ENCODE measurements at places on chromosomes 5 and 9.

DNA sequence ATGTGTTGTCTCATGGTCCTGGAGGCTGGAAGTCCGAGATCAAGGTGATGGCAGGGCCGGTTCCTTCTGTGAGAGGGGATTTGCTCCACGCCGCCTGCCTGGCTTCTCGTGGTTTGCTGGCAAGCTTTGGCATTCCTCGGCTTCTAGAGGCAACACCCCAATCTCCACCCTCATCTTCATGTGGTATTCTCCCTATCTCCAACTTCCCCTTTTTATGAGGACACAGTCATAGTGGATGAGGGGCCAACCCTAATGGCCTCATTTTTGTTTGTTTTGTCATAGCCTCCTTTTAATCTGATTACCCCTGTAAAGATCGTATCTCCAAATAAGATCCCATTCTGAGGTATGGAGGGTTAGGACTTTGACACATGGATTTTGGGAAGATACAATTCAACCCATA is 41.7 kb upstream of the CLK4 start:
- DNase-seq: no peak

DNA sequence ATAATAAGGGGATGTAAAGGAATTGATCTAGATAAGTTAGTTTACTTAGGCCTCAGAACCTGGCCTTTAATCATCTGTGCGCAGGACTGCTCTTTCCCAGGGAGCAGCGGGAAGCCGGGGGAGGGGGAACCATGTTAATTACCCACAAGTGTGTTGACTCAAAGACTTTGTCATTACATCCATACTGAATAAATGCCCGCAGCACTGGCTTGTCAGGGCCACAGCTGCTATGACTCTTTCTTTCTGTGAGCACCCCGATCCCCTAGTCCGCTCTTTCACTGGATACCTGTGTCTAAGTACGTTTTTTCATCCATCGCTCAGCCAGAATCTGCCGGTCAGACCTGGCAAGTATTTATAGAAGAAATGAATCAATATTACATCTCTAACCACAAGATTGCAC is 249.3 kb upstream of the DMRT1 start:
- no peak for DNase-seq

DNA sequence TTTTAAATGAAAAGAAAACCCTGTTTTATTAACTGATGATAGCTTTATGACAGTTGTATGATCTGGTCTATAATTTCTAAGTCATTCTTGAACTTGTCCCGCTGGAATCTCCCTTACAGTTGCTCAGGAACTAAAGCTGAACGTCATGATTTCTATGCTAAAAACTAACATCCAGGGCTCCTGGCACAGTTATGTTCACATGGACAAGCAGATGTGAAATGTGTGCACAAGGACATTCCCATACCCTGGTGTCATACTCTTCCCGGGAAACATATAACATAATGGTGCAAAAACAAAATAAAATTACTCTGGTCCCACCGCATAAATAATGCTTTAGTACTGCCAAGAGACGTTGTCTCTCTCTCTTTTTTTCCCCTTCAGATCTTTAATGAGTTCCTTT is 134.9 kb downstream of the PRDM6 start:
- no peak for DNase-seq

DNA sequence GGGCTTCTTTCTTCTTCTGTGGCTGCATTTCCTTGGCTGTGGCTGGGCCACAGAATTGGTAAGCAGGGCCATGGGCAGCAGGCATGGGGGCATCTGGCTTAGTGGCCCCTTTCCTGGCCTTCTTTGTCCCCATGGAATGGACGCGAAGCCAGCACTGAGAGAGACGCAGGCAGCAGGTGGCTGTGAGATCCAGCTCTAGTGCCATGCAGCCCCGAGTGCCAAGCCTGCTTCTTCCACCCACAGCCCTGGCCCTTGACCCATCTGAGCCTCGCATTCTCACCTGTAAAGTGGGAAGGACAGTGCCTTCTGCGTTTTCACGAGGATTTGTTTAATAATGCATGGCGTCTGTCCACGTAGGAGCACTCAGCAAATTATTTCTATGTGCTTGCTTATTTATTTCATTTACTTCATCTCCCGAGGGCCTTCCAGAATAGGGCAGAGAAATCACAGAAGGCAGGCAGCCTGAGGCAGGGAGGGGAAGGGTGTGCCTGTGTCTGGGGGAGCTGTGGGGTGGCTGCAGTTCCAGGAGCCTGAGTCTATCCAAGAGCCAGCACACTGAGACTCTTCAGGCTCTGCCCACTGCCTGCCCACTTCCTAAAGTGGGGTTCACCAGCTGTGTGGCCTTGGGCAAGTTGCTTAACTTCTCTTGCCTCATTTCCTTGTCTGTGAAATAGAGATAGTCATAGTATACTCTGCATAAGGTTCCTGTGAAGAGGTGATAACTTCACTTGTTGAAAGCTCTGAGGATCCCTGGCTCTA is 55.2 kb downstream of the NTNG2 start:
- DNase-seq: no peak

- no peak for DNase-seq
Measured at GRCh38 chr5:76384705-76385104, 18.4 kb upstream of the IQGAP2 start.

- DNase-seq: no peak
Measured at GRCh38 chr9:131485206-131485605, 17.5 kb upstream of the POMT1 start.

DNA sequence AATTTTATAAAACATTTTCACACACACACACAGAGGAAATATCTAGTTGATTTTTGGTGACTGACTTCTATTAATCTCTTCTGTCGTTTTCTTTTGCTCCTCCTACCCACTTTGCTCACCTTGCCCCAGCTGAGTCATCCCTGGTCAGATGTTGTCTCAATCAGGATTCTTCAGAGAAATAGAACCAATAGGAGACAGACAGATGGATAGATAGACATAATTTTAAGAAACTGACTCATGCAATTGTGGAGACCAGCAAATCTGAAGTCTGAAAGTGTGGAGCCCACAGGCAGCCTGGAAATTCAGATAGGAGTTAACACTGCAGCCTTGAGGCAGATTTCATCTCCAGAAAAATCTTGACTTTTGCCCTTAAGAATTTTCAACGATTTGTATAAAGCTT is 37.0 kb upstream of the PIK3R1 start:
- DNase-seq: no peak

DNA sequence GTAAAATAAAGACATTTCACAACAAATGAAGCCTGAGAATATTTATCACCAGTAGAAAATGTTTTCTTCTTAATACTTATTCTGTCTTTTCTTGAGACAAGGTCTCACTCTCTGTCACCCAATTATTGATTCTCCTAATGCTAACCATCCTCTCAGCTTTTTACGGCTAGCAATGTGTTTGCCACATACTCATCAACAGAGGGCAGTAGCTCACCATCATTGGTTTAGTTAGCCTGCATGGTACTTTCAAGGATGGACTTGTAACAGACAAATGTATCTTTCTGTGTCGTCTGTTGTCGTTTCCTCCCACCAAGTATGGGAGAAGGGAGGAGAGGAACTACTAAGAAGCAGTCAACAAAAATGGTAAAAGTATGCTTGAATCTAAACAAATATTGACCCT is 5.9 kb upstream of the ACO1 start:
- DNase-seq: peak; percentile 41

- no peak for DNase-seq
Measured at GRCh38 chr5:81233080-81233634, at the start of gene CKMT2. TSS of gene CKMT2 (plus strand) at chr5:81233322. CDS start at chr5:81251133, 17,811 bp downstream.

DNA sequence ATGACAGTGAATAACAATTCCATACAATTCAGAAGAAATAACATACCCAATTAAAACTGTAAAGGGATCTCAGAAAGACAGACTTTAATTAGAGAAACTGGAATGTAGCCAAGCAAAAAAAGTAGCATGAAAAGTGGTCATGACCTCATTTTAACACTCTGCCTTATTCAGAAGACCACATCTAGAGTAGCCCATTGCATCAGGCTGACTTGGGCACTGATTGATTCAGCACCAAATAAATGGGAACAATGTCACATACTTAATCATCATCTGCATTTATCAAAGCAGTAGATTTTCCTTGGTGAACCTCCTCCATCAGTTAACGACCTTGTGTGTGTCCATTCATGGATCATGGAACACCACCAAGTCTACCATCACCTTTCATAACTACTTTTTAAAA is 992.1 kb downstream of the NR2F1-AS1 start:
- DNase-seq: no peak

DNA sequence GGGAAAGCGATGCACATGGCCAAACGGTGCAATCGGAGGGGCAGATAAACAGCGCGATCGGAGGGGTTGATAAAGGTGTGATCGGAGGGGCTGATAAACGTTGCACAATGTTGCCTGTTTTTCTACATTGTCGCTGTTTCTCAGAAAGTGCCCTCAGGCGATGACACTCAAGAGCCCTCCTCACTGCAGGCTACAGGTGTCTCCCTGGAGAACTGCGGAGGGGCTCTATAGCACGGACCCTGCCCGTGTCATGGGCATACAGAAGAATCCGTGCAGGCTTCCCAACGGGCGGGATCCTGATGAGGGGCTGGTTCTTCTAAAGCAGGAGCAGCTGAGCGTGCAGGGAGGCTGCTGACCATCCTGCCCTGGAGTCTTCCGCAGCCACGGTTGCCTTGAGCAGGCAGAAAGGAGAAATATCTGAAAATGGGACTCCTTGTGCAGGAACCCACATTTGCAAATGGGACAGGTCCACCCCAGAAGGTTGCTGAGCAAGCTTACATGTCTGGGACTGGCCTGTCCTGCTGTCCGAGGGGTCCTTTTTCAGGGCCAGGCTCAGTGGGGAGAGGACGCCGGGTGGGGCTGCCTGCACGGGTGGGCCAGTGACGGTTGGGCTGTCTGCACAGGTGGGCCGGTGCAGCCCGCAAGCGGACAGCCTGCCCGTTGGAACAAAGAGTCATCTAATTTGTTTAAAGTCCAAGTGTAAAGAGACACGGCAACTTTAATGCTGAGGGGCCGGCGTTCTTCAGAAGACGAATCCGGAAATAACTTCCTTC is 25.1 kb upstream of the LPCAT1 start:
- no peak for DNase-seq

DNA sequence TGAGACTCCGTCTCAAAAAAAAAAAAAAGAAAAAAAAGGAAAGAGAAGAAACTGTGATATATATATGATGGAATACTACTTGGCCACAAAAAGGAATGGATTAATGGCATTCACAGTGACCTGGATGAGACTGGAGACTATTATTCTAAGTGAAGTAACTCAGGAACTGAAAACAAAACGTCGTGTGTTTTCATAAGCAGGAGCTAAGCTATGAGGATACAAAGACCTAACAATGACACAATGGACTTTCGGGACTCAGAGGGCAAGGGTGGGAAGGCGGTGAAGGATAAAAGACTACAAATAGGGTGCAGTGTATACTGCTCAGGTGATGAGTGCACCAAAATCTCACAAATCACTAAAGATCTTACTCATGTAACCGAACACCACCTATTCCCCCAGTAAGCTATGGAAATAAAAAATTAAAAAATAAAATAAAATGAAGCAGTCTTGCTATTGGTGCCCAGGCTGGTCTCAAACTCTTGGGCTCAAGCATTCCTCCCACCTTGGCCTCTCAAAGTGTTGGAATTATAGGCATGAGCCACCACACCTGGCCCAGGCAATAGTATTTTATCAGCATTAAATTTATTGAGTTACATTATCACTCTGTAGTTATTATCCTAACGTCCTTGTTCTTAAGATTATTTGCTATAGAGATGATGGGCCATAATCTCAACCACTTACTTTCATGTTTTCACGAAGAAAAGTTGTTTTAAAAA is 71.5 kb upstream of the GPBP1 start:
- DNase-seq: no peak

DNA sequence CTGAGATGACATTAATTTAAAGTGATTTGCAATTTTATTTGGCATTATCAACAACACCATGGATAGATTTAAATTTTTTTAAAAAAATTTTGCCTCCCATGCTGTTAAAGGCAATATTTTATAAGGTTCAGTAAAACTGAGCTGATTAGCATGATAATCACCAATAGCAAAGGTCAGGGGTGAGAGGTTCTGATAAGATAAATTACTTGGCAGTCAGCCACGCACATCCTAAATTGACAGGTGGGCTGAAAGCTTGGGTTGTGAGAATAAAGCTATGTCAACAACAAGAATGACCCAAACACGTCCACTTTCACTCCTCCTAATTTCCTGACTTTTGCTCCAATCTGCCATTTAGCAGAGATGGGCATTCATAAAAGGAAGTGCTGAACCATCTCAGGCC is 127.1 kb downstream of the LHFPL2 start:
- DNase-seq: no peak

- DNase-seq: no peak
Measured at GRCh38 chr5:104498281-104498680, 935.7 kb upstream of the NUDT12 start.

- peak; percentile 65 for DNase-seq
Measured at GRCh38 chr9:35954942-35955546, 2.9 kb downstream of the OR2S2 start.

DNA sequence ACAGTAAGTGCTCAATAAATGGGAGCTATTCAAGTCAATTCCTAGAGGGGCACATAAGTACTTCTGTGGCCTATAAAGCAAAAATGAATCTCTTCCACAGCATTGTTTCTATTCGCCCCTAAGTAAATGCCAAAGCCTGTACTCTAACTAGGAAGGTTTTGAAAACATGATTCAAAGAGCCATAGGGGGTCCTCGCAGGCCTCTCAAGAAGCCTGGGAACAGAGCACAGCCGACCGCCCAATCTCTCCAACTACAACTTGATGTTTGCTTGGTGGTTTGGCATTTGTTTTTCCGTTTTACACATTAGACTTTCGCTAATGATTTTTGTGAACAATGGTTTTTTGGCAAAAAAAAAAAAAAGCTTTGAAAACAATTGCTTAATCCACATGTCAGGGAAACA is 19.4 kb downstream of the EFNA5 start:
- no peak for DNase-seq

GRCh38 chr5:76326577-76327302 is 76.3 kb upstream of the IQGAP2 start:
- DNase-seq: no peak

- DNase-seq: no peak
Measured at GRCh38 chr5:59218424-59219045, 635.7 kb downstream of the RAB3C start.

DNA sequence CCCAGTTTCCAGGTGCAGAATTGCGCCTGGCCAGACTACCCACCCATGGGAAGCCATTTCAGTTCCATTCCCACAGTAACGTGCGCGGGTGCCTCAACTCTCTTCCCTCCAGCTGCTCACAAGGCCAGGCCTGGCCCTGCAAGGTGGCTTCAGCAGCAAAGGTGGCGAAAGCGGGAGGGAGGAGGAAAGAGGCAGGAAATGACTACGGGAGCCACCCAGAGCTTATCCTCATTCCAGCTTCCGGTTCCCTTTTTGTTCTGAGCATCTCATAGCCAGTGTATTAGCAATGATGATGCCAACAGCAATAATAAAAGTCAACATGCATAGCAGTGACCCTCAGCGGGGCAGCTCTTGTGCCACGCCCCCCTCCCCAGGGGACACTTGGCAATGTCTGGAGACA is 101.5 kb upstream of the BOD1 start:
- DNase-seq: no peak
